ENCODE measurements at places on chromosomes 7 and 10. TPM values are rescaled to one million over a fixed set of nuclear protein-coding genes. Genes with fewer than 3 reads are reported as not detected.

AZGP1 gene
- total RNA-seq: 0.44 TPM

AKR1D1 gene
- total RNA-seq: not detected

ELN gene
- total RNA-seq: 3.7 TPM

GSTO2 gene
- 2.0 TPM for total RNA-seq

DEPP1 gene
- total RNA-seq: 13.6 TPM

CYP2C8 gene
- 3.2 TPM for total RNA-seq

AGR3 gene
- total RNA-seq: not detected

GPC2 gene
- total RNA-seq: 530 TPM

POMZP3 gene
- total RNA-seq: 29.5 TPM

AOC1 gene
- total RNA-seq: not detected

ASAH2 gene
- total RNA-seq: 11.3 TPM

CHAT gene
- 15.4 TPM for total RNA-seq
